Left forelimb (tissue), 1 donor: ENCODE measurements at places on chromosomes 7 and 10.

GRCh38 chr10:35025916-35026315 lies 64.2 kb downstream of the CUL2 start:
- DNase-seq, result no peak

- DNase-seq, result no peak
These were observed 6.8 kb downstream of the FFAR4 start for GRCh38 chr10:93573051-93573909.

DNA sequence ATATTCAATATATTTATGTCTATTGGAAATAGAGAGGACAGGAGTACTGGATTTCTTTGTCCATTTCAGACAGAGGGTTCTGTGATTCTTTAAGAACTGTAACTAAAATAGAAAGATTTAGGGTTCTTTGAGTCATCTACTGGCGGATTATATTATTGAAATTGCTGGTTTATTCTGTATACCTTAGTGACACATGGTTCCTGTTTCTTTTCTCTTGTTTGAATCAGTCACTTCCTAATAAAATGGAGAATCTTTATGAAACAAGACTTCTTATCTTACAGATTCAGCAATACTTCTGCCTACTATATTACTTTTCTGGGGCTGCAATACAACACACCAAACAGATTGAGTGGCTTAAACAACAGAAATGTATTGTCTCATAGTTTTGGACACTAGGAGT lies 20.8 kb upstream of the ZNF800 start:
- no peak for DNase-seq

DNA sequence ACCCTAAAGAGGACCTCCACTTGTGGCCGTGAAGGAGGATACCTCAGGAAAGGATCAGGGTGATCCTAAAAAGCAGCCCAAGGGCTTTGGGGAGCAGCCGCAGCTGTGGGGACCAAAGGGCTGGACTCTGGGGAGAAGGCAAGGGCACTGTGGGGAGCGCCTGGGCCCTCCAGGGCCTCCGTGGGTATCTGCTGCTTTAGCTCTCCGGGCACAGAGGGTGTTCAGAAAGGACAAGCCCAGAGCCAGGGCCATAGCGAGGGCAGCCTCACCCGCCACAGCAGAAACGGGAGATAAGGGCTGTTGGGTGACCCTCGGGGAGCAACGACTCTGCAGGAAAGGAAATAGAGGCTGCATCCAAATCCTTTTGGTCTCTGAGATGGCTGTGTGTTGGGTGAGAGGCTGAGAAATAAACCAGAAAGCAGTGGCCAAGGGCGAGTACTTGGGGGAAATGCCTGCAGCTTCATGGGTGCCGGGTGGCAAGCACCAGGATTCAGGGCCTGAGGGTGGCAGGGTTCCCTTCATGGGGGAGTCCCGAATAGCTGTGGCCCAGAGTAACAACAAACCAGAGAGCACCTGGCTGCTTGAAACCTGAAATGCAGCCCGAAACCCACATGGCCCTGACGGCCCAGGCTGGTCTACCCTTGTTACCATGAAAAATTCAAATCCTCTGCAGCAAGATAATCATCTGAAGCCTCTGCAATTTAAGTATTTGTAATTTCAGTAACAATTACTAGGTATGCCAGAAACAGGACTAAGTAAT lies 95.2 kb downstream of the VIPR2 start:
- peak; percentile 40 for DNase-seq

GRCh38 chr7:137951700-137952425 lies 50.0 kb downstream of the CREB3L2 start:
- no peak for DNase-seq

DNA sequence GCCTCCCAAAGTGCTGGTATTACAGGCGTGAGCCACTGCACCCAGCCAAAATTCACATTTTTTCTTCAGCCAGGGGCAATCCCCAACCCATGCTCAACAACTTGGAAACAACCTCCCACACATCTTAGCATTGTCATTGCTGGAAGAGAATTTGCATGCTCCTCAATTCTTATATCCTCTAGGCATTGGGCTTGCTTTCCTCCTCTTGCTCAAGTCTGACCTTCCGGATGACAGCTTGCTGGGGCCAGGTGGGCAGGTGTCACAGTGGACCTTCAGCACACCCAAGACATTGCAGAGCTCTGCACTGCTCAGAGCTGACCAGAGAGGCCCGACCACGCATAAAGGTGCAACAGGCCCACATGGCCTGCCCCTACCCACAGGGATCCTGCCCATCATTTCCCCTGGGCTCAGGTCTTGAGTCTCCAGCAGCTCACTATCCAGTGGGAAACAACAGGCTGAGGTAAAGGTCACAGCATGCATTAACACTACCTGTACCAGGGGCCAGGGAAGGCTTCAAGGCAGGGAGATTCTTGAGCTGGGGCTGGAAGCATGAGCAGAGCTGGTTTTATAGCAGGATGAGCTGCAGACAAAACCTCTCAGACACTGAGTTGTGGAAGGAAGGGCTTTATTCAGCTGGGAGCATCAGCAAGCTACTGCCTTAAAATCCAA lies 6.8 kb upstream of the GPR15LG start:
- DNase-seq, result no peak

GRCh38 chr7:2710286-2710655 lies 22.3 kb downstream of the AMZ1 start:
- no peak for DNase-seq

- DNase-seq, result no peak
These were observed 620.1 kb upstream of the DPP6 start for GRCh38 chr7:153432063-153432462.

GRCh38 chr7:1869452-1870130 lies 199.5 kb downstream of the ELFN1 start:
- no peak for DNase-seq

DNA sequence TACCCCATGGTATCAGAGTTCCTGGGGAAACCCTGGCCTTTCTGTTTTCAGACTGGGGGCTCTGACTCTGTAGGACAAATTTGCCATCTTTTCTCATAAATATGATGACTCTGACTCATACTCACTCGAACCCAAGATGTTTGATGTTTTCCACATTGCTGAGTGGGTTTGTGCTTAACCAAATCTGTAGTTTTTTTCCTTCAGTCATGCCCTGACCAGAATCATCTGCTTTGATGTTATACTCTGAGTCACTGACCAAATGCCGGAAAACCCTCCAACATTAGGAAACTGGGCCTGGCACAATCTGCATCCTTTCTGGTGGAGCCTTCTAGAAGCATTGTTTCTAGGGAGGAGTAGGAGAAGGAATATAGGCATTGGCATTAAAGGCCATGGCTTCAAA lies 118.7 kb downstream of the C10orf105 start:
- no peak for DNase-seq

- no peak for DNase-seq
These were observed 93.9 kb downstream of the SEPTIN7 start for GRCh38 chr7:35894721-35895120.

GRCh38 chr7:47846138-47846836 lies 102.0 kb downstream of the PKD1L1 start:
- no peak for DNase-seq

GRCh38 chr7:75711656-75712514 lies 26.9 kb downstream of the HIP1 start:
- DNase-seq, result no peak

DNA sequence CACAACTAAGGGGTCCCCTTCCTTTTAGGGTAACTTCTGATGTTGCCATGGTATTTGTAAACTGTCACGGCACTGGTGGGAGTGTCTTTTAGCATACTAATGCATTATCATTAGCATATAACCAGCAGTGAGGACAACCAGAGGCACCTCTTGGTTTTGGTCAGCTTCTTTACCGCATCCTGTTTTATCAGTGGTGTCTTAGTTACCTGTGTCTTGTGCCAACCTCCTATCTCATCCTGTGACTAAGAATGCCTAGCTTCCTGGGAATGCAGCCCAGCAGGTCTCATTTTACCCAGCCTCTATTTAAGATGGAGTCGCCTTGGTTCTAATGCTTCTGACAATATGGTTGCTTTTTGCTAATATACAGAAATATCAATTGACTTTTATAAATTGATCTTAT lies 54.9 kb downstream of the AHCYL2 start:
- no peak for DNase-seq

DNA sequence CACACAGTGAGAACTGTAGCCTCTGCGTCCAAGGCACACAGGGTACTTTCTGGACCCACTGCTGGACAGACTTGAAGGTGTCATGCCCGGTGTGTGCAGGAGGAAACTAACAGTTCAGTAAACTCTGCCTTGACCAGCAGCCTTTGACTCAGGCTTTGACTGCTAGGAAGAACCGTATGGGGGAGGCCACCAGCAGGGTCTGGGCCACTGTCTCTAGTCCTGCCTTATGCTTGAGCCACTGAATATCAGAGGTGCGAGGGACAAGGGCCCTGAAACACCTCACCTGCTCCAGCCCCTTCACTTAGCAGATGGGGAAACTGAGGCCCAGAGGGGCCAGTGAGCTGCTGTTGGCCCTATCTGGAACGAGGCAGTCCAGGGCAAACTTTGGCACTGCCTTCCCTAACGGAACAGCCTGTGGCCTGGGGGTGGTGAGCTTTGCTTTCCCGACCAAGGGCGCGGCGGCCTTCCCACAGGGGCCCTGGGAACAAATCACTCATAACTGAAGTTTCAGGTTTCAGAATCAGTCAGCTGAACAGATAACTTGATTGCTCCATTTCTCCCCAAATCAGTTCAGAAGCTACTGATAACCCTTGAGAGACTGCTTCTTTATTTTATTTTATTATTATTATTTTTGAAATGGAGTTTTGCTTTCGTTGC lies 130.0 kb downstream of the FAM53B start:
- no peak for DNase-seq

- DNase-seq, result no peak
These were observed 2.4 kb downstream of the TMEM72 start for GRCh38 chr10:44913350-44914081.

DNA sequence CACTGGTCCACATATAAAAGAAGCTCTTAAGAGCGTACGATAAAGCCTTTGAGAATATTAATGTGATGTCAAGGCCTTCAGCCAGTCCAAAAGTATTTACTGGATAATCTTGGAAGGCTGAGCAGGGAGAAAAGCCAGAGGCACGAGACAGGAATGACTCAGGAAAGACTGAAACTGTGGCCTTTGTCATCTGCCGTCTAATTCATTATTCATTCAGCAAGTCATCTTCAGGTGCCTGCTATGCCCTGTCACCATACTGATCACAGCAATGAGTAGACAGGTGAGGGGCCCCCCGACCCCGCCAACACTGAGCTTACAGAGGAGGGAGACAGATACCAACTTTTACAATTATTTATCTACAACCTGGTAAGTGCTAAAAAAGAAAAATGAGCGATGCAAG lies 78.9 kb downstream of the VOPP1 start:
- no peak for DNase-seq
